Activated CD8-positive, alpha-beta memory T cell treated with anti-CD3 and anti-CD28 coated beads for 1 hour (primary cell): ENCODE measurements at places on chromosomes 4 and X.

DNA sequence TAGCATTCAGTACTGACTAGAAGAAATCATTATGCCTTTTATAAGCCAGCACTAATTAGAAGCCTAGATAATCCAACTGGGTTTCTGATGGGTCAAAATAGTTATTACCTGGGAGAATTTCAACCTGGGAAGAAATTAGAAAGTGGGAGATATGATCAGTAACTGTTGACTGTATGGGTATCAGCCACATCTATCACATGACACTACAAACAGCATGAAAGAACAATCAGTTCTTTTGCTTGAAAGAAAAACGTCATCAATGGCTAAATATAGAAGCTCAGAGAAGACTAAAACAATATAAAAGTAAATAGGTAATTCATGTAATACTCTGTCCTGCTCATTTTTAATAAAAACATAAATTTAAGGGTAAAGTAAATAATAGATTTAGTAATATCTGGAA, 145.1 kb downstream of the CAMK2D start:
- DNase-seq = no peak

DNA sequence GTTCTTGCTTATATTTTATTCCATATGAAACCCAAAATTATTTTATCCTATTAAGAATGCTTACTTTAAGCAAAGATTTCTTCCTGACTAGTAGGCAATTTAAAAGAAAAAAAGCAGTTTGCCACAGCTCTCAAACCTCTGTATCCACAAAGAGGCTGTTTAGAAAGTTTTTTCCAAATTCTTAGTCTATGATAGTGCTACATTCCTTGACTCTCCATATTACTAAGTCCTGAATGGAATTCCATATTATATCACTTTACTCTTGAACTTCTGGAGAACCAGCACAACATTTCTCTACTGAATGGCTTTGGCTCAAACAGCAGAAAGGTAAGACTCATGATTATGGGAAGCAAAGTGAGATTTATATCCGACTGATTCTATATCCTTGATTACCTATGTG, 8.3 kb downstream of the SLC10A6 start:
- no peak for DNase-seq

GRCh38 chr4:48604527-48604926, 114.5 kb downstream of the ZAR1 start:
- DNase-seq = no peak

- DNase-seq = no peak
Measured at GRCh38 chr4:89400287-89401035, 92.9 kb upstream of the GPRIN3 start.

DNA sequence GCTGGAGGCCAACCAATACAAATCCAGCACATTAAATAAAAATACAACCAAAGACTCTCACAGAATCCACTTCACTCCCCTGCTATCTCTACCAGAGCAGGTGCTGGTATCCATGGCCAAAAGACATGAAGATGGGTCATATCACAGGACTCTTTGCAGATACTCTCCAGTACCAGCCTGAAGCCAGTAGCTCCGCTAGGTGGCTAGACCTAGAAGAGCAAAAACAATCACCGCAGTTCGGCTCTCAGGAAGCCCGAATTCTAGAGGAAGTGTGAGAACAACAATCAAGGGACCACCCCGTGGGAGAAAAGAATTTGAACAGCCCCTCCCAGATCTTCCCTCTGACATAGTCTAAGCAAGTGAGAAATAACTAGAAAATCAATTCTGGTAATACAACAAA, 20.2 kb downstream of the CLIC2 start:
- DNase-seq = no peak

- no peak for DNase-seq
Measured at GRCh38 chrX:39144956-39145355, 343.7 kb downstream of the MID1IP1 start.

DNA sequence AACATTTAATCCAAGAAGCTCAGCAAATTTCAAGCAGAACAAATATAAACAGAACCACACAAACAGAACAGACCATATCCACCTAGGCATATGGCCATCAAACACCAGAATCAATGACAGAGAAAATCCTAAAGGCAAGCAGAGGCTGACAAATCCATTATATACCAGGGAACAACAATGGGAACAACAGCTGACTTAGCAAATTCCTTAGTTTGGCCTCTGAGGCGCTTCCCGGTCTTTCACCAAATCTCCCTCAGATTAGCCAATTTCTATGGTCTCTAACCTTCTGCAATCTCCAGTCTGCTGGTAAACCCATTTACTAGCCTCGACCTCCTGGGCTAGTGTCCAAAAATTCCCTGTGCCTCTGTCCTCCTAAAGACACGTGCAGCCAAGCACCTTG, 59.2 kb downstream of the GPR143 start:
- DNase-seq = no peak

DNA sequence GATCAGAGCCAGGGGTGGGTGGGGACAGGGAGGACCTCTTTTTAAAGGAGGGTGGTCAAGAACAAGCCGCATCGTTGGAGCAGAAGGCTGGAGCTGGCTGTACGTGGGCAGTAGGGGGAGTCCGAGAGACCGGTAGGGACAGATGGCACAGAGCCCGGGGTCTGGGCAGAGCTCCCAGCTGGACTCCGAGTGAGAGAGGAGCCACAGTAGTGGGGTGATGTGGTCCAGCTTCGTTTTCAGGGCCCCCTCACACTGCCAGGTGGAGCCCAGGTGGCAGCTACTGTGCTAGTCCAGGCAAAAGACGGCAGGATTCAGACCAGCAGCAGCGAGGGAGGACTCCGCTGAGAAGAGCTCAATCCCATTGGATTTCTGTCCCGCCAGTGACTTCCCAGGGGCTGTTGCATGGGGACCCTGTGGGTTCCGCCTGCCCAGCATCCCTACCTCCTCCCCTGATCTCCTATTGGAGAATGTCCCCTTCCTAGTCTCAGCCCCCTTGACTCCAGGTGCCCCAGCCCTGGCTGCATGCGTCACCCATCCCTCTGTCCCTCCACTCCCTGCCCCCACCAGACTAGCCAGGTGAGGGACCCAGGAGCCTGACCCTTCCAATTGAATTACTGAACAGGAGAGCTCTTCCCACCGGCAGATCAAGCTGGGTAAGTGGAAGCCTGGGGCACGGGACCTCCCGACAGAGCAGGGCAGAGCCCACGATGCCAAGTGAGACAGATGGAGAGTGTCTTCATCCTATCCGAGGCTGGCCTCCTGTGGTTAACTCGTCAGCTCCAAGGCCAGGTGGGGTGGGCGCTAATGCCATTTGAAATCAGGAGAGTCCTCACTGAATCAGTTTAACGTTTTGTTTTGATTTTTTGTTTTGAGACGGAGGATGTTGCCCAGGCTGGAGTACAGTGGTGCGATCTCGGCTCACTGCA, 2.9 kb downstream of the ARHGAP4 start:
- no peak for DNase-seq

DNA sequence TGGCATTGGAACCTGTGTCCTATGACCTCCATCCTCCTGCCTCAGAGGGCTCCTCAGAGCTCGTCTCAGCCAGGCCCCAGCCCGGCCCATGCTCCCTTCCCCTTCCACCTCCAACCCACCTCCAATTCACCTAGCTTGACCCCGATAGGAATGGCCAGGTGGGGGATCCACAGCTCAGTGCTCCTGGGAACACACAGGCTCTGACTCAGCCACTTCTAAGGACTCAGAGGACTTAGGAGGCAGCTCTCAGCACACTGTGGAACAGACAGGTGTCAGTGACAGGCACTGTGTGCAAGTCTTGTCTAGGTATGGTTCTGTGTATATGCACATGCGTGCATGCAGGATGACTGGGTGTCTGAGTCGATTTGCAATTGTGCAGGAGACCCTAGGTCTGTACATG, 44.8 kb downstream of the PJA1 start:
- DNase-seq = no peak

DNA sequence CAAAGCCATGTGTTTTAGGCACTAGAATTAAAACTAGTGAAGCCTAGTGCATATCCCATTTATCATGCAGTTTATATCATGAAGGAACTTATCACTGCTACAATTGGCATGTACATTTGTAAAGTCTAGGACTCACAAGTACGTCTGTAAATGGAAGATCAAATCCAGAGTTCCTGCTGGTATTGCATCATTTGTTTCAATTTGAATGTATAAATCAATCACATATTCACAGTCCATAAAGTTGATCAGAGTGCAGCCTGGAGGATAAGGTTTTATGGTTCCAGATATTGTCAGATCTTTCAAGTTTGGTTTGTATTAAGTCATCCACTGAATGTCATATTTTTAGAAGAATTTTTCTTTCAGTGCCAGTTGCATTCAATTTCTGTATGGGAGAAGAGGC, 32.6 kb upstream of the PDE5A start:
- no peak for DNase-seq

DNA sequence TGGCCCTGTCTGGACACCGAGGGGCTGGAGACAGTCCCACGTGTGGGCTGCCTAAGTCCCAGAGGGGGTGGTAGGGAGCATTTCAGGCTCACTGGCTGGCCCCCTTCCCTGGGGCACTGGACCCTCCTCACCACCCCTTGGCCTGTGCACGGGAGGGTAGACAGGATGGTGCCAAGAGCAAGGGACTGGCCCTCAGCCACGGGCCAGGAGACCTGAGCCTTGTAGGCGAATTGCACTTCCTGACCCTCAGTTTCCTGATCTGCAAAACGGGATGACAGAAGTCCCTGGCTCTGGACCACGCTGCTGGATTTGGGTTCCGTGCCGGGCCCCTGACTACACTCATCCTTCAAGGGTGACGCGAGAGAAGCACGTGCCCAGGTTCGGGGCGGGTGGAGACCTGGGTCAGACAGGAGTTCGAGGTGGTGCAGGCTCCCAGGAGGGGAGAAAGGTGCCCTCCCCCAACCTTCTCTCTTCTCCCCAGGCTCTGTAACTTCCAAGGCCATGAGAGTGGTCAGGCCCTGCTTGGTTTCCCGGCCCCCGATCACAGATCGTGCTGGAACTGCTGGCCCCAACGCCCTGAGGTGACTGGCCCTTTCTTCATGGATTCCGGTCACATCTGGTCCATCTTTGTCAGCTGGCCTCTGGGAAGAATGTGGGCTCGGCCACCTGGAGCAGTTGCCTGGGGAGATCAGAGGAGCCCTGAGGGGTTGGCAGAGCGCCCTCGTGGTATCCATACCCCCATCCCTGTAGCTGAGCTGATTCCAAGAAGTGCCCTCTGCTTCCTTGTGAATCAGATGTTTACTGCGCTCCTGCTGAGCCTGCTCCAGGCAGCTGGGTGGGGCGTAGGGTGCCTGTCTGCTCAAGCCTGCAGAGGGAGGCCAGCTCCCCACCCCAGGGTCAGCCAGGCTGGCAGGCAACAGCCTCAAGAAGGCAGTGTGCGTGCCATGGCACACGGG, 3.3 kb downstream of the SH3BP2 start:
- DNase-seq = no peak

- DNase-seq = no peak
Measured at GRCh38 chr4:12701384-12701783, 782.8 kb downstream of the RAB28 start.

- DNase-seq = no peak
Measured at GRCh38 chr4:153620352-153620751, 63.7 kb upstream of the TLR2 start.

DNA sequence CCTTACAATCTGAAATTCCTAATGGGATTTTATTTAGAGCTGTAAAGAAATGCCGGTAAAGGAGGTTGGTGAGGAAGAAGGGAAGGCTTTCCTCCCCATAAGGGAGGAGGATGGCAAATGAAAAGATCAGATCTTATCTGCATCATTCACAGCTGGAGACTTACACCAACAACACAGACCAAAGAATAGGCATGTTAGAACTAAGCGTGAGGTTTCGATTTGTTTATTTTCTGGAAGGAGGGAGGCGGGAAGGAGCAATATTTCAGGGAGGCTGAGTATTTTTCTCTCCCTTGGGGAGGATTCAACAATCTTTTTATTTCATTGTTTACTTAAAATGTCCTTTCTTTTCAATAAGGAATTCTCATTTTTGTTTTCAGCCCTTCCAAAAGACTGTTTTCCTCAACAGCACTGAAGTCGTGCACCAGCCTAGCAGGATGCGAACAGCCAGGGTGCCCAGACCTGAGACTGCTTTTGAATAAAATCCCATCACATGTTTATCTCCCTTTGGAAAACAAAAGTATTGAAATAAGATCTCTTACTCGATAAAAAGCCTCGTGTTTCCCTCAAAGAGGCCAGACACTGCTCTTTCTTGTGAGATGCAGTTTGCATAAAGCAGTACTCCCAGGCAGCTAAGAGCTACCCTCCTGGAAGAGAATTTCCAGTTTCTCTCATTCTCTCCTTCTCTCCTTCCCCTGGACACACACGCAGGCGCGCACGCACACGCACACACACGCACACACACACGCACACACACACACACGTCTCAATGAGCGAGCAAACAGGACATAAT, 236.1 kb downstream of the MGST2 start:
- no peak for DNase-seq

DNA sequence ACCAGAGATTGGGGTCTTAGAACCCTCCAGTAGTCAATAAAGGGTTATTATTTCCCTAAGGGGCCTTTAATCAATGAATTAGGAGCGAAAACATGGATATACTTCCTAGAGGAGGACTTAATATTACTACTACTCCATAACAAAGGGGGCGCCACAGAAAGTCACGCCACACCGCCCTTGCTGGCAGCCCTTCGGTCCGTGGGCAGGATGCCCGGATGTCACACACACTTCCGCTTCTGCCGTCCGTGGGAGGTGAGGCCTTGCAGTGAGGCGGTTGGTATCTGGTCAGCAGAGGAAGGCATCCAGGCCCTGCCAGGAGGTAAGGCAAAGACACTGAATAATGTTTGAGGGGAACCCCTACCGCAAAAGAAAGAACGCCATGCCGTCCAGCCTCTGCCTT, 436 bp downstream of the MAGEB10 start:
- no peak for DNase-seq

- no peak for DNase-seq
Measured at GRCh38 chr4:88759895-88760290, 62.3 kb upstream of the NAP1L5 start.

- no peak for DNase-seq
Measured at GRCh38 chrX:130975947-130976346, 72.9 kb upstream of the ENOX2 start.

- DNase-seq = no peak
Measured at GRCh38 chr4:147625733-147626132, 8.5 kb downstream of the TMEM184C start.

GRCh38 chrX:43949669-43950068, 23.5 kb downstream of the NDP start:
- DNase-seq = no peak

DNA sequence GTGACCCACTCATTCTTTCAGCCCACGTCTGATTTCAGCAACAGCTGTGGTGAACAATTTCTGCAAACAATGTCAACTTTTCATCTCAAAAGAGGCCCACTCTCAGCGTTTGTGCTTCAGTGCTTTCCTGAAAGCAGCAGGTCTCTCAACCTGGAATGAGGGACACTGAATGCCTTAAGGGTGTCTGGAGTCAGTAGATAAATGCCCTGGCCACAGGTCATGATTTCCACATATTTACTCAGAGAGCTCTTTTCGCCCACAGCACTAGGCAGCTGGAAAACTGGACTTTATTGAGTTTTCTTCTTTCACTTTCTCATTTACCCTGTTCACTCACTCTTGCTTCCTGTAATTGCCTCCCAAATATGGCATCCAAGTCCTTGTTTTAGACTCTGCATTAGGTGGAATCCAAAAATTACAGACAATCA, 52.8 kb downstream of the NPFFR2 start:
- DNase-seq = no peak

- no peak for DNase-seq
Measured at GRCh38 chr4:4666187-4666586, 124.3 kb upstream of the STX18 start.

GRCh38 chr4:124953061-124953460, 240.5 kb upstream of the ANKRD50 start:
- DNase-seq = no peak
